Tibial nerve (tissue), 4 donors: ENCODE measurements at places on chromosomes 7 and 10. TPM values are rescaled to one million over a fixed set of nuclear protein-coding genes. Genes with fewer than 3 reads are reported as not detected.

DNA sequence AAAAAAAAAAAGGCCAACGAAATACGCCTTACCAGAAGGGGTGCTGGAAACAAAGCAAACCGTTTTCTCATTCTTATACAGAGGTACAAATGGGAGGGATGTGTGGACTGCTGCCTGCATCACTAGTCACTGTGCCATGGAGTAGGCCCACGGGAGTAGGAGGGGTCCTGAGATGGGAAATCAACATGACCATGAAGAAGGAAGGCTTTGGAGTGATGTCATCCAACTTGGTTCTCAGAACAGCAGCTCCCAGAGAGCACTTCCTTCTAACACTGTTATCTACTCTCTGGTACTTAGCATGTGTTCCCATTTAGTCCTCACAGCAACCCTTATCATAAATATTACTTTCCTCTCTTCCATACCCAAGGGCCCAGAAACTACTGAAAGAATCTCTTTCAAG lies 60.0 kb upstream of the LRGUK start:
- no peak for DNase-seq
- H3K4me3 ChIP-seq = no peak overlapping the region
- H3K27ac ChIP-seq = no peak overlapping the region

DNA sequence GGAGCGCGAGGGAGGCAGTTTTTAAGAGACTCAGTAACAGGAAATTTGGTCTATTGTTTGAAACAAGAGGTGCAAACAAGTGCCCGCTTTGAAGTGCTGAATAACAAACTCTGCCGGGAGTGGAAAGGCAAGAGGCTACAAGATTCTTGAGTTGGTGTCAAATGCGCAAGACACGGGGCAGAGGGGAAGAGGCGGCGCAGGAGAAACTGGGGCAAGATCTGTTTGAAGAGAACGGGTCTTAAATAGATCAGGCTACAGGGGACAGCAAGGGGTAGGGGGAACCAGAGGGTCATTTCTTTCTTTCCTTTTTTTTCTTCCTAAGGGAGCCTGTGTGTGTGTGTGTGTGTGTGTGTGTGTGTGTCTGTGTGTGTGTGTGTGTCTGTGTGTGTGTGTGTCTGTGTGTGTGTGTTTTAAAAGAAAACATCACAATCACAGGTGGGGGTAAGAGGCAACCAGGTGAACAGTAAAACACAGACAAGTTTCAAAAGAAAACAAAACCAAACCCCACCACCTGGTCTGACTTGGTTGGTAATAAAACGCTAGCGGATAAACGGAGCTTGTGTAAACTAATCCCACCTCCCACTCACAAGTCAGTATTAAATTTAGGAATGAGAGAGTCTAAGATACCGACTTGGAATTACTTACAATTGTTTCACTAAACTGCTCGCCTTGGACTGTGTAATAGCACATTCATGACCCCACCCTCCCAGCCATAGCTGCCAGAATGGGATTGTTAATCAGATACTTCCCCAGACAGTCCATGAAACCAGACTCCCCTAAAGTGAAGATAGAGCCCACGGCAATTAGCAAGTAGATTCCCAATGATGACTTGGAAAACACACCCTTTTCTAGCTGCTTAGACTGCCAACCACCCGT lies 13.1 kb upstream of the CUX1 start:
- no peaks in the 10 kb centered on the region for H3K27me3 ChIP-seq
- no peak overlapping the region for H3K27ac ChIP-seq
- no peak overlapping the region for H3K4me3 ChIP-seq
- DNase-seq = no peak
- no peaks in the 10 kb centered on the region for H3K36me3 ChIP-seq

DNA sequence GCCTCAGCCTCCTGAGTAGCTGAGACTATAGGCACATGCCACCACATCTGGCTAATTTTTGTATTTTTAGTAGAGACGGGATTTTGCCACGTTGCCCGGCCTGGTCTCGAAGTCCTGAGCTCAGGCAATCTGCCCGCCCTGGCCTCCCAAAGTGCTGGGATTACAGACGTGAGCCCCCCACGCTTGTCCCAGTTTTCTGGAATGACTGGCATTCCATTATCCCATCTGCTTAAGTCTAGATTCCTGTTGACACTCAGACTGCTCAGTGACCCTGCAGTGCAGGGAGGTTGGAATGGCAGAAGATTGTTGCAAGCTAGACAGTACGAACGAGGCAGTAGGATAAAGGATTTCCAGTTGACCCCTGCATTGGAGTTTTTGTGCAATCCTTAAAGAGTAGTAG lies 135.1 kb upstream of the NPS start:
- DNase-seq = no peak
- H3K4me1 ChIP-seq = no peaks in the 10 kb centered on the region
- no peak overlapping the region for H3K4me3 ChIP-seq
- H3K27me3 ChIP-seq = no peaks in the 10 kb centered on the region

The CALHM1 gene
- total RNA-seq = not detected

DNA sequence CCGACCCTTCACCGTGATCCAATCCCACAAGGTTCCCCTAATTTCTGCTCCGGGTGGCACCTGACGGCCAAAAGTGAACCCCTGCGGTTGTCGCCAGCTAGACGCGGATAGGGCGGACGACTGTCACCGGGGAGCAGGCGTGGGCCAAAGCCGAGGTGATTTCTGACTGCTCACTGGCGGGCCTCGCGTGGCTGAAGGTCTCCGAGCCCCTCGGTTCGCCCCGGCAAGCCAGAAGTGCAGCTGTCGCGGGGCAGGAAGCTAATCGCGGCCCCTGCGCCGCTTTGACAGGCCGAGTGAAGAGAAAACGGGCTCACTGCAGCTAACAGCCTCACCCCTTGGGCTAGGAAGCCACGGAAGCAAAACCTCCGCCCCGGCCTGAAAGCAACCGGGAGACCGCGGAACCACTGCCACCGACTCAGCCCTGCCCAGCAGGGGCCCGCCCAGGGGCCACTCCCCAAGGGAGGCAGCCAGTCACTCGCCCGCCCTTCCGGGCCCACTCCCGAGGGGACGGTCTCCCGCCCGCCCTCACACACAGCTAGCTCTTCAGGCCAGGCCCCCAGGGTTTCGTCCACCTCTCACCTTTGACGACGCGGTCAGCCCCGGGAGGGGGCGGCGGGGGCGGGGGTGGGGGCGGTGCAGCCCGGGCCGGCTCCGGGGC lies 469 bp downstream of the PPP3CB start:
- no peaks in the 10 kb centered on the region for H3K27me3 ChIP-seq
- H3K36me3 ChIP-seq = peaks cover 34% of the 10 kb centered on the region
- H3K4me1 ChIP-seq = peaks cover 29% of the 10 kb centered on the region
- peak overlapping the region; percentile 91 for H3K4me3 ChIP-seq

The PAX4 gene
- total RNA-seq = not detected

- DNase-seq = no peak
- H3K4me1 ChIP-seq = no peaks in the 10 kb centered on the region
- H3K27ac ChIP-seq = no peak overlapping the region
- no peak overlapping the region for H3K4me3 ChIP-seq
These were observed 15.2 kb downstream of the BRAT1 start for GRCh38 chr7:2540133-2540532.

- H3K36me3 ChIP-seq = no peaks in the 10 kb centered on the region
- H3K27me3 ChIP-seq = no peaks in the 10 kb centered on the region
- no peaks in the 10 kb centered on the region for H3K4me1 ChIP-seq
These were observed 46.6 kb downstream of the PRKAG2 start for GRCh38 chr7:151830121-151830830.

DNA sequence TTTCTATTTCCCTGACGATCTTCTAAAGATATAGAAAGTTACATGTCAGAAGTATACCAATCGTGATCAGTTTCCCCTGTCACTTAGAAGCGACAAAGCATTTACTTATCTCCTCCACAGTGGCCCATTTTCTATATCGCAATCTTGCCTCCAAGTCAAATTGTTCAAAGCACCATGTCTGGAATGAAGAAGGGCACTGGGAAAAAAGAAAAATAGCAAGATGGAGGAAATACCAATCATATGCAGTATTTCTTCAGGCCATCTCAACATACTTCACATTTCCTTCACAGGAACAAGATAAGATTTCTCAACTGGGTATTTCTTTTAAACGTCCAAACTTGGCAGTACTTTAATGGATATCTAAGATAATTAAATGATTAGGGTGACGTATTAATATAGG lies 63.3 kb upstream of the IL6 start:
- no peak overlapping the region for H3K27ac ChIP-seq
- H3K36me3 ChIP-seq = no peaks in the 10 kb centered on the region
- H3K4me3 ChIP-seq = no peak overlapping the region
- H3K4me1 ChIP-seq = no peaks in the 10 kb centered on the region

The HYAL4 gene
- total RNA-seq = not detected

The RNF32 gene
- total RNA-seq = 1.5 TPM

- peaks cover 5% of the 10 kb centered on the region for H3K36me3 ChIP-seq
- H3K4me1 ChIP-seq = peaks cover 34% of the 10 kb centered on the region
- peak overlapping the region; percentile 68 for H3K4me3 ChIP-seq
These were observed 412 bp upstream of the PPIA start for GRCh38 chr7:44796034-44796503.

- H3K27ac ChIP-seq = no peak overlapping the region
- no peak overlapping the region for H3K4me3 ChIP-seq
- H3K27me3 ChIP-seq = no peaks in the 10 kb centered on the region
- H3K36me3 ChIP-seq = no peaks in the 10 kb centered on the region
- no peak for DNase-seq
- no peaks in the 10 kb centered on the region for H3K4me1 ChIP-seq
These were observed 151.6 kb upstream of the PRSS58 start for GRCh38 chr7:142409471-142409870.

- H3K36me3 ChIP-seq = no peaks in the 10 kb centered on the region
- no peak overlapping the region for H3K4me3 ChIP-seq
- peaks cover 5% of the 10 kb centered on the region for H3K4me1 ChIP-seq
- H3K27ac ChIP-seq = no peak overlapping the region
- no peaks in the 10 kb centered on the region for H3K27me3 ChIP-seq
These were observed 22.6 kb downstream of the NKX2-3 start for GRCh38 chr10:99555371-99555770.

- no peaks in the 10 kb centered on the region for H3K4me1 ChIP-seq
- no peak for DNase-seq
- no peak overlapping the region for H3K27ac ChIP-seq
- no peak overlapping the region for H3K4me3 ChIP-seq
- H3K27me3 ChIP-seq = no peaks in the 10 kb centered on the region
These were observed 109.6 kb upstream of the IMMP2L start for GRCh38 chr7:111671927-111672326.

GRCh38 chr7:104883248-104883717 lies 130.7 kb upstream of the KMT2E start:
- H3K27me3 ChIP-seq = no peaks in the 10 kb centered on the region
- H3K27ac ChIP-seq = peak overlapping the region; percentile 32
- no peak overlapping the region for H3K4me3 ChIP-seq
- DNase-seq = no peak
- peaks cover 17% of the 10 kb centered on the region for H3K4me1 ChIP-seq

The EFCAB10 gene
- total RNA-seq = not detected

DNA sequence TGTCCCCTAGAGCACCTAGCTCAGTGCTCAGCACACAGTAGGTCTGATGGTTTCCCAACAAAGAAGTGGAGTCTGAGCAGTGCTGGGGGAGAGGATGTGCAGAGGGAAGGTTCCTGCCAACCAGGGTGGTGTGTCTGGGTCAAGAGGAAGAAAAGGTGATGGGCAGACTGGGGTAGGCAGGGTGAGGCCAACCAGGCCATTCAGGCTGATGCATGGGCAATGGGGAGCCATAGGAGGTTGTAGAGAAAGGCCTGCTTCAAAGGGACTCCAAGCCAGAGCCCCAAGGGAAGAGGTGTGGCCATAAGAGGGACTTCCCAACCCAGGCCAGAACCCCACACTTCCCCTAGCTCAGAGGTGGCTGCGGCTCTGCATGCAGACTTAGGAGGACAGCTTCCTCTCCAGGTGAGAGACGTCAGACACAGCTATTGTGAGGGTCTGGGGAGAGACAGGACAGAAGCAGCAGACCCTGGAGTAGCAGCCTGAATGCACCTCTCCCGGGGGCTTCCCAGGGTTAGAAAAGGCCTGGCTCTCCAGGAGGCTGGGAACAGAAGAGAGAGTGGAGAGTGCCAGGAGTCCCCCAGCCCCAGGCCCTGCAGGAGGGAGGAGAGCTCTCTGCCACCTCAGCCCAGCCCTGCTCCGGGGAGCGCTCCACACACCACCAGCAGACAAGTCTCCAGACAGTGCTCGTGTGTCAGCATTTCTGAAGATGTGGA lies 87.4 kb upstream of the ZMIZ1 start:
- no peaks in the 10 kb centered on the region for H3K4me1 ChIP-seq
- H3K27ac ChIP-seq = no peak overlapping the region
- no peak overlapping the region for H3K4me3 ChIP-seq
- no peak for DNase-seq
- no peaks in the 10 kb centered on the region for H3K36me3 ChIP-seq
- H3K27me3 ChIP-seq = no peaks in the 10 kb centered on the region
